ENCODE measurements at places on chromosomes 5 and 9.

GRCh38 chr5:9194509-9194908, 351.4 kb downstream of the SEMA5A start:
- no peak for DNase-seq

DNA sequence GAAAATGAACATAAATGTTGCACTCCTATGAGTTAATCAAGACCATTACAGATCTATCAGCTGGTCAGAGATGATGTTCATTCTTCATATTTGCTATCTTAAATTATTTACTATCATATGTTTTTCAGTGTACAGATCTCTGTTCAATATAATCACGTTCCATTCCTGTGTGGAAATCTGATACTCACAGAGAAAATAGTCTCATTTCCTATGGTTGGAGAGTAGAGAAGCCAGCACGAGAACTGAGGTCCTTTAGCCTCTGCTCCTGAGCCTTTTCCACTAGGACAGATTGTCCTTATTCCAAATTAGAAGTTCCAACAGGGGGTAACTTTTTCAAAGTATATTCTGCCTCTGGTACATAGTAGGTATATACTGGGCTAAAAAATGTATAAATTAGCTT, 29.2 kb downstream of the UGCG start:
- DNase-seq, result no peak

DNA sequence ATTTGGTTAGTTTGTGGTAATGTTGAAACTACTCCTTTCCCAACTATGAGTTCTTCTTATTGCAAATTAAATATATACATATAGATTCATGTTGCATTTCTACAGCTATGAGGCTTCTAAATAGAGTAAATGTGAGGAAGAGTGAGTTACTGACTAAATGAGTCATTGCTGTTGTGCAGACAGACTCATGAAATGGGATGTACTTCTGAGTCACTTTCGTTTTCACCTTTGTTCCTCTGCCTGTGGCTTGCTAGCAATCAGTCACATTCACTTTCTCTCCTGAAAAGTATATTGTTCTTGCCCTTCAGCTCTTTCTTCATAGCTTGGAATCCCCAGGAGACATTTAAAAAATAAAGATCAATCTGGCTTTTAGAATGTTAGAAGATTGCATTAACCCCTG, 295.5 kb upstream of the SMC2 start:
- no peak for DNase-seq

GRCh38 chr9:134966270-134966669, 48.6 kb upstream of the FCN1 start:
- no peak for DNase-seq

- no peak for DNase-seq
Measured at GRCh38 chr5:171023508-171023907, 161.7 kb downstream of the RANBP17 start.

- no peak for DNase-seq
Measured at GRCh38 chr9:90044263-90044662, 439.5 kb downstream of the GADD45G start.

- DNase-seq, result no peak
Measured at GRCh38 chr5:119168401-119168800, 97.5 kb downstream of the DMXL1 start.

DNA sequence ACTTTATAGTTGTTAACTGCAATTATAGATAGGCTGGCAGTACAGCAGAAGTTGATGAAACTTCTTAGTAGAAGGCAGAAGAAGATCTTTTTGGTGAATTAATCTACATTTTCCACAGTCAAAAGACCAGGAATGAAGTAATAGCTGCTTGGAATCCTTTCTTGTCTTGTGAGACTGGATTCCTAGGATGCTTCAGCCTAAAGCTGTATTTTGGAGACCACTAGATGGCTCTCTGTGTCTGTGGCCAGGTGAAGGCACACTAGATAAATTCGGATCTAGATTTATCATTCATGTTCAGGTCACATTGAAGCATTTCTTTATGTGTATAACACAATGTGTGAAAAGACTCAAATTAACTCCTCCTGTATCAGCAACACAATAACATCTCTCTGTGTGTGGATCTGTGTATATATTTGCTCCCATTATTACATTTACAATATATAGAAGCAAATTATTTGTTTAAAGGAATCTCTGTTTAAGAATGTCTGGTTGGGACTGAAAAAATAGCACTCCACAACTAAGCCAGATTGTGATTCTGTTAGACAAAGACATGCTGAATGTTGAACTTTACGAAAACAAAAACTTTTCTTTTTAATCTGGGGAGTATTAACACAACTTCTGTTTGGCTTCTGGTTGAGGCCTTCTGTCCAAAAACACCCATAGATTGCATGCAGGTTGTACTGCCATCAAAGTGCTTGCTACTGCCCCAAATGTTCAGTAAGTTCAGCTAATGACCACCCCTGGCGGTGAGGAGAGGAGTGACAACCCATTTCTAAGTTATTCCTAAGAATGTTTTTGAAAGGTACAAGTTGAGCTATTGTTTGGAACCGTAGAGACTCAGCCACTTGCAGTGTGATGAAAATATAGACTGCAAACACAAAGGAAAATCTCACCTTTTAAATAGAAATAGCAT, 10.6 kb downstream of the GRIN3A start:
- DNase-seq, result no peak

- DNase-seq, result no peak
Measured at GRCh38 chr5:5521029-5521428, 98.6 kb downstream of the ICE1 start.

GRCh38 chr5:25570067-25570583, 925.3 kb upstream of the CDH10 start:
- no peak for DNase-seq

- no peak for DNase-seq
Measured at GRCh38 chr5:62115014-62115413, 191.0 kb upstream of the KIF2A start.

DNA sequence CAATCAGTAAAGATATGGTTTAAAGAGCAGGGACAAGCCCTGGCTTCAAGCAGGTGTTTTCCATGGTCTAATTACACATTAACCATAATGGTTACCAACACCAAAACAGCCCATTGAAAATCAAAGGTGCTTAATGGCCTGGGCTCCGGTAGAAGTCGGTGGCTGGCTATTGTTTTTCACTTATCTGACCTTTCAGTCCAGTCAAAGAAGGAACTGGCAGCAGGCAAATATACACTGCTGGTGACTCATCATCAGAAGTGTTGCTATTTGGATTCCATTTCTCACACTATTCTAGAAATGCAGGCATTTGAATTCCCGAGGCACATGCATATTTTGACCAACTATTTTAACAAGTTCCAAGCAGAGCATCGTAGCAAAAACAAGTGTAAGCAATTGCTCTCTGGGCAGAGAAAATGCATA, 26.3 kb upstream of the GABRP start:
- DNase-seq, result no peak

GRCh38 chr5:53161876-53162275, 52.3 kb upstream of the MOCS2 start:
- no peak for DNase-seq

GRCh38 chr5:127685662-127686061, 17.5 kb upstream of the CCDC192 start:
- no peak for DNase-seq

DNA sequence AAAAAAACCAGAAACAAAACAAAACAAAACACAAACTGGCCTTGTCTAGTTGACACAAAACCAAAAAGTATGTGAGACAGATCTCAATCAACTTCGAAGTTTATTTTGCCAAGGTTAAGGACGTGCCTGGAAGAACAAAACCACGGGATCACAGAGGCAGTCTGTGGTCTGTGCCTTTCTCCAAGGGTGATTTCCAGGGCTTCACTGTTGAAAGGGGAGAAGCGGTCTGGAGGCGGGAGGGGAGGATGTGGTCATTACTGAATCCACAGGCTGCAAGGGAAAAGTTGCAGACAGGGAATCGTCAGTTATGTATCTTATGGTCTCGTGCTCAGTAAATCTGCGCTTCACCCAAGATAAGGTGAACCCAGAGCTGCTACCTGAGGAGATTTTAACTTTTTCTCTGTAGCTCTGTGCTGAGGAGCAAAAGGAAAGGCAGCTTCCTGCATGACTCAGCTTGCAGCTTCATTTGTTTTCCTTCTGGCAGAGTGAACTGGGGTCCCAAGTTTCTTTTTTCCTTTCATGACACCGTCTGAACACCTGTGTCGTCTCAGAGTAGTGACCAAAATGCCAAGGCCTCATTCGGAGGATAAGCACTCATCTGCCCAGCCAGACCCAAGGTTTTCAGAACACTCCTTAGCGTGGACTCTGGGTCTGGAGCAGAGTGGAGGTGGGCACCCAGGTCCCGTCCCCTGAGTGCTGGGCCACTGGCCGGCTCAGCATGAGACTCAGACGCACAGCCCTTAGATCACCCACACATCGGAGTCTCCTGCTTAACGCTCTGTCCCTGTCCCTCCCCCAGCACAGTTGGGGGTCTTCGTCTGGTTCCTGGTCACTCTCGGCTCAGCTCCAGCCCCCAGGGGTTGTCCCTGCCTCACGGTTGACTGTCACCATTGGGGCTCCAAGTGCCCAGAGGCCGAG, 25.9 kb downstream of the ROPN1L start:
- no peak for DNase-seq

DNA sequence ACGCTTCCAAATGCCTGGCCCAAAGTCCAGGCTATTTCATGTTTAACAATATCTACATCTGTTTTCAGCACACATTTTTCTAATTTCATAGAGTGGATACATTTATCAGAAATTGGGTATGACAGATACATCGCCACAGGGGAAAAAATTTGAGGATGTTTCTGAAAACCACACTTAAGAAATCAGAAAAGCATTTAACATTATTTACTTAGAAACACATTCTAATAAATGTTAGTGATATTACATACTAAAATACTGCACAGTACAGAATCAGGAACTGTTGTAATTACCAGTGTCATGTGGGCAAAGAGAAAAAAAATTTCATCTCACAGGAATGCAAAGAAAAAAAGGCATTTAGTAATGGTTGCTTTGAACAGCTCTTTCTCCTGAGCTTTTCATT, 310.5 kb upstream of the KIF2A start:
- no peak for DNase-seq

DNA sequence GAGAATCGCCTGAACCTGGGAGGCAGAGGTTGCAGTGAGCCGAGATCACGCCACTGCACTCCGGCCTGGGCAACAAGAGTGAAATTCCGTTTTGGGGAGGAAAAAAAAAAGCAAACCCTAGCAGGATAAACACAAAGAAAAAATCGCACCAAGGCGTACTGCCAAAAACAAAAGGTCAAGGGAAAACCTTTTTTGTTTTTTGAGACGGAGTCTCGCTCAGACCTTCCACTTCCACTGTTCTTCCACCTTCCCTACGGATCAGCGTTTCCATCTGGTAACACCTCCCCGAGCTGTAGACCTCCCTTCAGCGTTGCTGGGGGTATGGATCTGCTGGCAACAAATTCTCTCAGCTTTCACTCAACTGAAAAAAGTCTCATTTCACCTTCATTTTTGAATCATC, 20.1 kb upstream of the FCN2 start:
- DNase-seq, result no peak

GRCh38 chr5:107597247-107597646, 73.5 kb downstream of the EFNA5 start:
- DNase-seq, result no peak

DNA sequence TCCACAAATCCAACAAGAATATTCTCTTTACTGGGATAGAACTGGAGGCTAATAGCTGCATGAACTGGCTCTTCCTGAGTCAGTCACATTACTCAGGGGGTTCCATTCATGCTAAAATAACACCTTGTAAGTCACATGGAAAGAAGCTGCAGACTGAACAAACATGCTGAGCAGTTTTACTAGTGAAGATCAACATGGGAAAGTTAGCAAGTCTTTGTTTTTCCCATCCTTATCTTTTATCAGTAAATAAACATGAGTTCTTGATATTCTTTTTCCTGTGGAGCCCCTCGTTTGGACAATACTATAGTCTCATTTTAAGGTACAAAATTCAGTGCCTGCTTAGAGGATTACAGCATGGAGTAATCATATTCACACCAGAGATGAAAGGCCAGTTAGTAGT, 43.7 kb upstream of the TEK start:
- no peak for DNase-seq

- DNase-seq, result no peak
Measured at GRCh38 chr9:109074236-109074889, 45.4 kb downstream of the TMEM245 start.

Measured in GM06990 (cell line).